Lower leg skin (tissue), 4 donors: ENCODE measurements at places on chromosomes 7 and 10. TPM values are rescaled to one million over a fixed set of nuclear protein-coding genes. Genes with fewer than 3 reads are reported as not detected.

TMEM26 gene
- total RNA-seq: not detected

- DNase-seq: no peak
These were observed 22.7 kb downstream of the AVPI1 start for GRCh38 chr10:97664282-97664850.

DNA sequence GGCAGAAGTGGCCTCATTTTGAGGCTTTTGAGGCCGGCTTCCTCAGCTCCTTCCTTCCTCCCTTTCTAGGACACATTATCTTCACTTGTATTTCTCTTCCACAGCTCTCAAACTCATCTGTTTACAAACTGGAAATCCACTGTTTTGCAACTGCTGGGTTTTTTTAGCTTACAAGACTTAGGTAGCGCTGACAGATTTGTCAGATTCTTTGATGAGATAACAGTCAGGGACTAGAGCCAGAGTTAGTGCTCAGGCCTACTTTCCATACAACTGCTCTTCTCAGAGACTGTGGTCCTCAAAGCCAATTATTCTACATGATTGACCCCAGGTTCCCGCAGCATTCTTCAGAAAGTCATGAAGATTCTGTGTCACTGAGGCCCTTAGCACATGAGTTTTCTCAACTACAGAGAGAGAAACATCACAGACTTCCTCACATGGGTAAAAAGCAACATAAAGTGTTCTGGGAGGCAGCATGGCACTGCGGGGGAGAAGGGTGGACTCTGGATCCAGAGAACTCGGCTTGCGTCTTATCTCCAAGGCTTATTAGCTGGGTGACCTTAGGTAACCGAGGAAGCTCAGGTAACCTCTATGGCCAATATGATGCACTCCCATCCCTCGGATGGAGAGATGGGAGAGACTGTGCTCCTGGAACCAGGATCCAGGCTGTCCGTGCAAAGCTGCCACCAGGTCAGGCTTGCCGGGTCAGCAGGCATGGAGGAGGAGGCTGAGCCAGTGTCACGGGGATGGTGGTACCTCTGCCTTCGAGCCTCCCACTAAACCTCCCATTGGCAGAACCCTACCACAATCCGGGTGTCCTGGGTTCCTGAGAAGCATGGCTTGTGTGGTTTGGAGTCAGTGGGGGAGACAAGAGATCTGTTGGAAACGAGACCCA lies 10.5 kb downstream of the DDC start:
- no peak for DNase-seq

GRCh38 chr10:102375867-102376266 lies 19.6 kb upstream of the NFKB2 start:
- no peak for DNase-seq

DNA sequence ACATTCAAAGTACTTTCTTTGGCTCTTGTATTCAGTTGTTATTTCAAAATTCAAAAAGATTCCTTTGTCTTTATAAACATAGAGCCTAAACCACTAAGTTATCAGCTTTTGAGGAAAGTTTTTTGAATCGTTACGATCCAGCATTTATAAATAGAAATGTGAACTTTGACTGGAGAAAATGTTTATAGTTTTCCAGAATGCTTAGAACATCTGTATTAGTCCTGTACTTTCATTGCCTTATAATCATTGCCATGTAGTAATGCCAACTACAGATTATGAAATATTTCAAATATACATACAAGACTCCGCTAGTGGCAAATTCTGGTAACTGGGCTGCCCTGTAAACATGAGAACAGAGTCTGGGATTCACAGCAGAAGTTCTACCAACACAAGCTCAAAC lies 191.3 kb upstream of the PRKCQ start:
- DNase-seq: no peak

DNA sequence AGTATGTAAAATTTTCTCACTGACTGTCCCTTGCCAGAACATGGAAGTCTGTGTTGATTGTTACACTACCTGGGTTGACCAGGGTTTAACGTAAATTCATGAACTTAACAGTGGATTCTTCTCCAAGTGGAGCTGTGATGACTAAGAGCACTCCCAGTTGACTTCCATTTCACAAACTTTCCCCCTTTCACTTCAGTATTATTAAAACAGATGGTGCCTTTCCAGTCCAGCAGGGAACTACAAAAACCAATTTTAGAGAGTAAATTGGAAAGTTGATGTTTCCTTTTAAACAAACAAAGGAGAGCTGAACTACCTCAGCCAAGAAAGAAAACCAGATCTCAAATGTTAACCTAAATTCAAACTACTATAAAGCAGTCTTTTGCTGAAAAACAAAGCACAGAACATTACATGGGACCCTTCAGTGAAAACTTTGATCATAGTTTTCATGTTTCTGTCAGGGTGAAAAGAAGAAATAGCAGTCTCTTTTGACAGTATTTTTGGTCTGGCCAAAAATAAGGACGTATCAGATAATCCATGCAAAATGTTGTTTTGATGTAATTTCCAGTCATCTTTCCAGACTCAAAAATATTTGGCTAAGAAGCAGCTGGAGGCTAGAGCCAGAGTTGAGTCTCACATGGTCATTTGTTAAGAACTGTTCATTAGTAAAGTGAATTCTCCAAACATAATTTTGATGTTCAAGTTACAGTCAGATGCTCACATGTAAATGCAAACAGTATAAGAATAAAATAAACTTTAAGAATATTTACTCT lies 479.9 kb upstream of the AKR1E2 start:
- no peak for DNase-seq

BTBD16 gene
- total RNA-seq: 2.7 TPM

- DNase-seq: no peak
These were observed 48.9 kb downstream of the PUS7 start for GRCh38 chr7:105473163-105473562.

YAE1 gene
- 13.2 TPM for total RNA-seq

ZSCAN21 gene
- total RNA-seq: 17.3 TPM

OR2A5 gene
- total RNA-seq: not detected

HGF gene
- 1.5 TPM for total RNA-seq

DNA sequence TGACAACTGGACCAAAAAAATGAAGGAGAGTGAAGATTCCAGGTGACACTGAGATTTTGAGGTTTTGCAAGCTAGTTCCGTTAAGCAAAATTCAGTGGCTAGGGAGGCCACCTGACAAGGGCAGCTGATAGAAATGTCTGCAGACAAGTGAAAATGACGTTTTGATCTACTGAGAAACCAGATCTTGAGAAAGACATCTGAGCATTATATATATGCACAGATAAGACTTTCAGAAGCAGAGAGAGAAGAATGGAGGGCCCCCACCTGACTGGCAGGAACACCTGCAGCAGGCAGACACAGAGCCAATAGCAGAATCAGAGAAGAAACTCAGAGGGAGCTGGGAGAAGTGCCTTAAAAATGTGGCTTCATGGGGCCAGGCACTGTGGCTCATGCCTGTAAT lies 76.1 kb upstream of the LRGUK start:
- no peak for DNase-seq

GRCh38 chr7:43686991-43687390 lies 42.3 kb downstream of the COA1 start:
- no peak for DNase-seq

DNA sequence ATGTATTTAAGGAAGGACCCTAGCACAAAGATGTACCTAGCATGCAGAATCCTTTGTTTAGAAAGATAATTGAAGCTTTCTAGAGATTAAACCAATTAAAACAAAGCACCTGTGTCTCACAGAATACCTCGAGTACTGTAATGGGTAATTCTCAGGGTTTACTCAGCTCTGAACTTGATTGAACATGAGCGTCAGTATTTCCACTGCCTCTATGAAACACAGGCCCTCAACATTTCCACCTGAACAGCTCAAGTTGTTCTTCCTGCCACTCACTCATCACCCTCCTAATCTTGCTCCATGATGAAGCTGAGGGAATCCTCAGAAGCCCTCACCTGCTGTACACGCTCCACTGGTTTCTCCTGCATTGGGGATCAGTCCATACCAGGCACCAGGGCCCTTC lies 33.7 kb upstream of the FZD1 start:
- DNase-seq: no peak
